ENCODE measurements at places on chromosomes 6 and 20.

- no peak for DNase-seq
Measured at GRCh38 chr6:33908025-33908424, 104.2 kb upstream of the MLN start.

- no peak for DNase-seq
Measured at GRCh38 chr6:108744996-108745395, 103.2 kb upstream of the ARMC2 start.

DNA sequence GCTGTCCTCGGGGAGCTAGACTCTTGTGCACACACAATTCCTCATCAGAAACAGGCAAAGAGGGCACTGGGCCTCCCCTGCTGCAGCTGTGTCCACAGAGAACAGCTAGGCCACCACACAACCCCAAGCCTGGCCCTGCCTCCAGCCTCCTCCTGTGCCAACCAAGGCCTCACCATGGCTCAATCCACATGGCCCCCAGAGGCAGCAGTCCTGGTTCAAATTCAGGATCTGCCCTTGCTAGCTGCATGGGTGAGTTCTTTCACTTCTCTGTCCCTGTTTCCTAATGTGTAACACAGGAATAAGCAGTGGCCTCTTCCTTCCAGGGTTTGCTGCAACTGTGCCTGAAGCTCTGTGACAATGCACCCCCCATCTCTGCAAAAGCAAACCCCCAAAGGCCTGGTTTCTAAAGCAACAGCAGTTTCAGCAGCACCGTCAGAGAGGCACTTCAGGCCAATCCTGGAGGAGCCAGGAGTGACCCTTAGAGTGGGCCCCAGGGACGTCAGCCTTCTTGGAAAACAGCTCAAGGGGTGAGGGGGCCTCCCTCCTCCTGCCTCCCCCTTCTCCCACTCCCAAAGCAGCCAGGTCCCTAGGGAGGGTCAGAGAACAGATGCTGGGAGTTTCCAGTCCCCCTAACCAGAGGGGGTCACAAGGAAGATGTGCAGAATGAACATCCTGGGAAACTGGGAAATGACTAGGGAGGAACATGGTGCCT is 2.2 kb downstream of the ADISSP start:
- no peak for DNase-seq

DNA sequence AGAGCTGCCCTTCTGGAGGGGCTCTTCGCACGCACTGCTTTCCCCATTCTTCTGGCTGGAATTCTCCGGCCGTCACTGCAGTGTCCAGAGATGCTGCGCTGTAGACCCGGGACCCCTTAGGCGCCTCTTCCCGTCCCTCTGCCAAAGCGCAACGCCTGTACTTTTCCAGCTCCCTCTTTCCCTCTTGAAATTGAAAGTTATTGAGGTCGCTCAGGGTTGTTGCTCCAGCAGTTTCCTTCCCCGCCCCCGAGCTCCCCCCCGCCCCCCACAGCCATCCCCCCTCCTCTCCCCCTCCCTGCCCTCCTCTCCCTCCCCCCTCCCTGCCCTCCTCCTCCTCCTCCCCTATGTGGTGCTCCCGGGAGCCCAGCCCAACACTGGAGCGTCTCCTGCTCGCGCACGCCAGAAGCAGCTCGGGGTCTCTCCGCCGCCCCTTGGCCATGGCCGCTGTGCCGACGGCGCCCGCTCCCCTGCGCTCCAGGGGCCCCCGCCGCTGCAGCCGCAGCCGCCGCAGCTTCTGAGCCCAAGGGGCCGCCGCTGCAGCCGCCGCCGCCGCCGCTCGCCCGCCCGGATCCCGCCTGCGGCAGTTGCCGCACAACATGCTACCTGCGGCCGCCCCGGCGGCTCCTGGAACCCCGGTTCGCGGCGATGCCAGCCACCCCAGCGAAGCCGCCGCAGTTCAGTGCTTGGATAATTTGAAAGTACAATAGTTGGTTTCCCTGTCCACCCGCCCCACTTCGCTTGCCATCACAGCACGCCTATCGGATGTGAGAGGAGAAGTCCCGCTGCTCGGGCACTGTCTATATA is at the start of gene RSPO3:
RSPO3 (plus strand) TSS at position 374 of the 804 bp plus-strand sequence. CDS start 522 bp downstream, outside the sequence.
- DNase-seq = no peak

DNA sequence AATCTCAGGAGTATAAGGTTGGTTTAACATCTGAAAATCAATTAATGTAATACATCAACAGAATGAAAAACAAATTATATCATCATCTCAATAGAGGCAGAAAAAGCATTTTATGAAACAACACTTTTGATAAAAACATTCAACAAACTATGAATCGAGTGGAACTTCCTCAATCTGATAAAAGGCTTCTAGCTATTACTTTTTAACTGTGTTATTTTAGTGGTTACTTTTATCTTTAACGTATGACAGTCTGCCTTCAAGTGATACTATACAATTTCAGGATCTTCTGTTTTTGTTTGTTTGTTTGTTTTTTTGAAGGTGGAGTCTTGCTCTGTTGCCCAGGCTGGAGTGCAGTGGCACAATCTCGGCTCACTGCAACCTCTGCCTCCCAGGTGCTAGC is 73.7 kb downstream of the ZFAND3 start:
- DNase-seq = no peak

DNA sequence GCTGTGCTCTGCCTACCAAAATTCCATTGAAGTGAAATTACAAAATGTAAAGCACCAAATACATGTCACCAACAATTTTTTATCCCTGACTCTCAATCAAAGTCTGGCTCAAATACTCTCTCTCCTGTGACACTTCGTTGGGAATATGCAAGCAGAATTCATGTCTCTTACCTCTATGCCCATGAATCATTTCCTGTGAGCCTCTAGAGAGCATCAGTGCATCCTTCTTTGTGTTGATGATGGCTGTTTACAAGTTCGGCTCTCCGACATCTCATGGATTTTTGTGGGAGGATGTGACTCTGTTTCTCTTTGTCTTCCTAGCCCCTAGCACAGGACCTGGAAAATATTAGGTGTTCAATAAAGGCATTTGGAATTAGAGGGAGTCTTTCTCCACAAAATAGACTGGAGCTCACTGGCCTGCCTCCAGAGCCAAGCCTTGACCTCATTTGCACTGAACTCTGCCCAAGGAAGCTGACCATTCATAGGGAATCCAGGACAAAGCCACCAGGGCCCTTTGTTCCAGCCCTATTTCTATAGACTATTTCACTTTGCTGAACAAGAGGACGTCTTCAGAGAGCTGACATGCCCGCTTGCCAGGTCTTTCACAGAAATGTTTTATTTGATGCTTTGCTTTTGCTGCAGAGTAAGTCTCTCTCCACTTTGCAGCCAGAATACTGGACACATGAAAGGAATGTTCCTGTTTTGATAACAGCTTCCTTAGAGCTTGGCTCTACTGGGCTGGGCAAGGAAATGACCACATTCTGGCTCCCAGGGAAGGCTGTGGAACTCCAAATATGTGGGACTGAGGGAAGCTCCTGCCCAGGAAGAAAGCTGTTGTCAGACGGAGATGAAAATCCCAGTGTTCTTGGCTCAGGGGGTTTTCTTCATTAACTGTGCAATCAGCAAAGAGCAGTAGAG is 194.5 kb upstream of the CDYL start:
- DNase-seq = no peak

GRCh38 chr6:35492258-35492973 is 4.5 kb downstream of the TEAD3 start:
- DNase-seq = no peak

GRCh38 chr6:127102299-127102698 is 16.2 kb upstream of the RSPO3 start:
- no peak for DNase-seq

GRCh38 chr6:127289934-127290333 is 23.3 kb downstream of the RNF146 start:
- DNase-seq = no peak

GRCh38 chr20:62653951-62654685 is 11.8 kb downstream of the SLCO4A1 start:
- DNase-seq = no peak

- DNase-seq = no peak
Measured at GRCh38 chr20:61170496-61171320, 81.4 kb upstream of the CDH4 start.

DNA sequence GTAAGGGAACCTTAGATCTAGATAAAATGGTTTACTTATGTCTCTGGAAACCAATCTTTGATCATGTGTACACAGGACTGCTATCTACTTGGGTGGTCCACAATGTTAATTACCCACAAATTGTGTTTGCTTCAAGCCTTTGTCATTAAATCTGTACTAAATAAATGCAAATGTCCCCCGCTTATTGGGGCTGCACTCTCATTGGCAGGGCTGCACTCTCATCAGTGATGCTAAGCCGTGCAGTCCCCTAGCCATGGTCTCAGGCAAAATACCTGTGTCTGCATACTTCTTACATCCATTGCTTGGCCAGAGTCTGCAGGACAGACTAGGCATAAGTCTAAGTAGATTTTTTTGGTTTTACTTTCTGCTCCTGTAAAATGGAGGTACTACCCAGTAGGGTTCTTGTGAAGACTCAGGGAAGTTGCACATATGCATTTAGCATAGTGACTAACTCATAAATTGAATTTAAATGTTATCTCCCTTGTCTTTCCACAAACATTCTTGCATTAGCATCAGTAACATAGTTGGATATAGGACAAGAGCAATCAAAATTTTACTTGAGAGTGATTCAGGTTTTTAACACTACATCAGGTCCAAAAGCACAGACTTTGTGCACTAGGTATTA is 117.4 kb downstream of the ASCC3 start:
- no peak for DNase-seq

- DNase-seq = peak; percentile 68
Measured at GRCh38 chr6:33950472-33950881, 146.7 kb upstream of the MLN start.

- peak; percentile 19 for DNase-seq
Measured at GRCh38 chr20:43746344-43747137, 19.7 kb upstream of the GTSF1L start.

- DNase-seq = no peak
Measured at GRCh38 chr20:45230631-45231030, 9.5 kb downstream of the SEMG2 start.

- DNase-seq = no peak
Measured at GRCh38 chr6:21740376-21741124, 147.0 kb downstream of the SOX4 start.

GRCh38 chr6:42821846-42822245 is 40.0 kb downstream of the BICRAL start:
- no peak for DNase-seq
